Stimulated activated CD4-positive, alpha-beta T cell treated with anti-CD3 and anti-CD28 coated beads, Interleukin-4, amount 100 ng/mL, for 1 hour (primary cell): ENCODE measurements at places on chromosomes 4 and X.

DNA sequence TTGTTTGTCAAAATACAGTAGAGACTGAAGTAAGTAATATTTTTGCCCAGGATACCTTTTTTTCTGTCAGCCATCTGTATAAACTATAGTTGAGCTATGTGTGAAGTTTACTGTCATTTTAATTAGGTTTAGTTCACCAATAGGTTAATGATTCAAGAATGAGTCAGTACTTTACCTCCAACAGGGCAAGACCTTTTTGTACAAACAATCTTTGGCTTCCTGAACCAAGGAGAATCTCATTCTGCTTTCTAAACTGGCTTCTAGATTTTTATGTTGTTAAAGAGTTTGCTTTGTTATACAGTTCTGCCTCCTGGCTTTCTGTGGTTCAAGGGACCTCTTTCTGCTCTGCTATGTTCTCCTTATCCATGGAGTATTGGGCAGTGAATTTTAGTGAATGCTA is 412.0 kb upstream of the NR3C2 start:
- DNase-seq = no peak

GRCh38 chrX:154443479-154443910 is 446 bp upstream of the FAM50A start:
- DNase-seq = no peak

- no peak for DNase-seq
Observed at GRCh38 chr4:136528131-136528530, 1004.2 kb downstream of the PCDH18 start.

- DNase-seq = no peak
Observed at GRCh38 chrX:153864101-153864500, 21.9 kb downstream of the L1CAM start.

- no peak for DNase-seq
Observed at GRCh38 chrX:65900850-65901844, 138.7 kb downstream of the VSIG4 start.

GRCh38 chrX:84415140-84415539 is 87.1 kb downstream of the HDX start:
- no peak for DNase-seq

- no peak for DNase-seq
Observed at GRCh38 chr4:57044996-57045395, 65.2 kb downstream of the IGFBP7 start.

- no peak for DNase-seq
Observed at GRCh38 chr4:143386812-143387211, 50.1 kb downstream of the GAB1 start.

- DNase-seq = no peak
Observed at GRCh38 chr4:110041735-110042134, 129.1 kb downstream of the EGF start.

DNA sequence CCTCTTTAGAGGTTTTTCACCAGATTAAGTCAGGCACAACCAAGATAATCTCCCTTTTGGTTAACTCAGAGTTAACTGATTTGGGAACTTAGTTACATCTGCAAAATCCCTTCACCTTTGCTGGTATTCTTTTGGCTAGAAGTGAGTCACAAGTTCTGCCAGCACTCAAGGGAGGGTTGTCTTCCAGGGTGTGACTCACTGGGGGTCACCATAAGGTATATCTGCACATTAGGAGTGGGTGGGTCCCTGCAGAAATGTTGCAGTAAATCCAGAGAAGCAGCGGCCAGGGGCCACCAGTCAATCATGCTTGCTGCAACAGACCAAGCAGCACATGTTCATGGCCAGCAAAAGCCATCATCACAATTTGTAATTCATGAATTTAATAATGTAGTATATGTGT is 59.8 kb upstream of the MAML3 start:
- no peak for DNase-seq

DNA sequence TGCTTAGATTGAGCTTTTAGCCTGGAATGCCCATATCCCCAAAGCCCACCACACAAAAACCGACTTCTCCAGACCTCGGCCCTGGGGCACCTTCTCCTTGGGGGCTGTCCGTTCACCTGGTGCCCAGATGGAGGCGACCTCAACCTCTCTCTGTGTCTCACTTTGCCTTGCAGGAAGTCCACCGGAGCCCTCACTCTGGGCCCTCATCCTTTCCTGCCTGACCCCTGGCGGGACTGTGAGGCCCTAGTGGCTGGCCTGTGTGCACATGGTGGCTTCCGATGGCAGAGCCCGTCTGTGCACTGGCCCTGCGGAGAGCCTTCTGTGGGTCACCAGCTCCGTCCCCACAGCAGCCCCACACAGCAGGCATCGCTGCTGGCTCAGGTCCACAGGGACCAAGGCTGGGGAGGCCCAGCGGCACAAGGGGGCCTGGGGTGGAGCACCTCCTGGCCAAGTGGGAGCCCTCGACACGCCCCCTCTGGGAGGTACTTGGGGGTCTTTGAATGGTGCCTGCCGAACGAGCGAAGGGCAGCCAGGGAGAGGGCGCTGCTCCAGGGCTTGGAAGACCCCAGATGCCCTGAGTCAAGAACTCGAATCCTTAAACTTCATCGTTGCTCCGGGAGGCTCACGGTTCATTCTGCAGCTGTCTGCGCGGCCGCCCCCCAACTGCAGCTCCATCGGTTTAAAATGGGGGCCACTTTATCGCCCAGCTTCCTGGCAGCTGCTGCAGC is 97.2 kb upstream of the ADRA2C start:
- no peak for DNase-seq

- no peak for DNase-seq
Observed at GRCh38 chrX:94936722-94937121, 1262.7 kb downstream of the FAM133A start.

GRCh38 chr4:5043579-5043978 is 7.7 kb upstream of the STK32B start:
- DNase-seq = no peak

- no peak for DNase-seq
Observed at GRCh38 chr4:41590591-41590990, 52.6 kb downstream of the LIMCH1 start.

- DNase-seq = no peak
Observed at GRCh38 chr4:99827454-99827853, 10.8 kb downstream of the DAPP1 start.

- no peak for DNase-seq
Observed at GRCh38 chr4:109728385-109728784, 1.5 kb downstream of the PLA2G12A start.

DNA sequence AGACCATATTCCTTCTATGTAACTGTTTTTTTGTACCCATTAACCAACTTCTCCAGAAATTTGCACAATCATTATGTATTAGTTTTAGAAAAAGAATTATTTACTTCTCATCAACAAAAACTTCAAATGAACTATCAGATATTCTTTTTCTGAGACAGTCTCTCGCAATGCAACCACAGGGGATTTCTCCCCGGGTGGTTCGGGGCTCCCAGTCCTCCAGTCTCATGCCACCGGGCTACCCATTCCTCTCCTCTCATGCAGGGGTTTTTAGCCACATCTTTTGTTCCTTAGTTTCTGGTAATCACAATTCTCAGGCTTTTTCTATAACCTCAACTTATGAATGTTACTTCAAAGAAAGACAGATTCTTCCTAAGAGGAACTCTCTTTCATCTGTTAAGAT is 46.6 kb upstream of the CLNK start:
- DNase-seq = peak; percentile 5

GRCh38 chrX:18997916-18998315 is 14.0 kb upstream of the PHKA2 start:
- DNase-seq = no peak
